Aortic smooth muscle cell (primary cell): ENCODE measurements at places on chromosomes 5 and 9. TPM values are rescaled to one million over a fixed set of nuclear protein-coding genes. Genes with fewer than 3 reads are reported as not detected.

The PIP5K1B gene
- total RNA-seq, result under 0.01 and 0.06 TPM in 2 replicates

The TOPORS gene
- 33.8 and 35.8 TPM in 2 replicates for total RNA-seq

The CACNA1B gene
- not detected in 2 replicates for total RNA-seq

The ASPN gene
- total RNA-seq, result 1.7 and 19.8 TPM in 2 replicates

The DOLK gene
- 28.4 and 30.3 TPM in 2 replicates for total RNA-seq

The DMRTA1 gene
- total RNA-seq, result under 0.01 and 0.06 TPM in 2 replicates

The RASGRF2 gene
- total RNA-seq, result 2.0 and 2.7 TPM in 2 replicates

The DAB2 gene
- 83.1 and 249 TPM in 2 replicates for total RNA-seq

The SH3TC2 gene
- 9.5 and 10.8 TPM in 2 replicates for total RNA-seq

The INSL6 gene
- not detected in 2 replicates for total RNA-seq

The SHISAL2B gene
- not detected in 2 replicates for total RNA-seq

The DNAH5 gene
- total RNA-seq, result 0.06 and 0.13 TPM in 2 replicates

The CNTNAP3 gene
- total RNA-seq, result 56.5 and 76.5 TPM in 2 replicates

The SLC46A2 gene
- total RNA-seq, result not detected in 2 replicates

The KIAA1958 gene
- total RNA-seq, result 0.66 and 0.68 TPM in 2 replicates

The SLC6A19 gene
- total RNA-seq, result not detected in 2 replicates

The CD274 gene
- 2.1 and 2.4 TPM in 2 replicates for total RNA-seq

The F2R gene
- 130 and 145 TPM in 2 replicates for total RNA-seq
